ENCODE measurements at places on chromosomes 12 and 14. TPM values are rescaled to one million over a fixed set of nuclear protein-coding genes. Genes with fewer than 3 reads are reported as not detected.

The COCH gene
- 8.8 TPM for total RNA-seq

The TSPAN19 gene
- total RNA-seq = 0.09 TPM

The DRAM1 gene
- 41.1 TPM for total RNA-seq

The OTX2 gene
- not detected for total RNA-seq

The VCPKMT gene
- 3.7 TPM for total RNA-seq

The KCNA5 gene
- not detected for total RNA-seq

The FAM186B gene
- 0.11 TPM for total RNA-seq

The GPR65 gene
- 0.11 TPM for total RNA-seq

The TMEM233 gene
- total RNA-seq = 0.11 TPM

The AGAP2 gene
- 0.22 TPM for total RNA-seq

The B4GALNT1 gene
- total RNA-seq = under 0.01 TPM

The AQP2 gene
- not detected for total RNA-seq

The TMEM132D gene
- total RNA-seq = not detected

The KCTD10 gene
- total RNA-seq = 99.9 TPM

The OR4E2 gene
- not detected for total RNA-seq

The RPL36AL gene
- total RNA-seq = 271 TPM
